ENCODE measurements at places on chromosomes 16 and 17. TPM values are rescaled to one million over a fixed set of nuclear protein-coding genes. Genes with fewer than 3 reads are reported as not detected.

- no peak overlapping the region for H3K4me3 ChIP-seq
- H3K4me1 ChIP-seq, result peaks cover 13% of the 10 kb centered on the region
- DNase-seq, result no peak
- no peaks in the 10 kb centered on the region for H3K36me3 ChIP-seq
Observed at GRCh38 chr17:36824678-36825101, 112.6 kb upstream of the LHX1 start.

DNA sequence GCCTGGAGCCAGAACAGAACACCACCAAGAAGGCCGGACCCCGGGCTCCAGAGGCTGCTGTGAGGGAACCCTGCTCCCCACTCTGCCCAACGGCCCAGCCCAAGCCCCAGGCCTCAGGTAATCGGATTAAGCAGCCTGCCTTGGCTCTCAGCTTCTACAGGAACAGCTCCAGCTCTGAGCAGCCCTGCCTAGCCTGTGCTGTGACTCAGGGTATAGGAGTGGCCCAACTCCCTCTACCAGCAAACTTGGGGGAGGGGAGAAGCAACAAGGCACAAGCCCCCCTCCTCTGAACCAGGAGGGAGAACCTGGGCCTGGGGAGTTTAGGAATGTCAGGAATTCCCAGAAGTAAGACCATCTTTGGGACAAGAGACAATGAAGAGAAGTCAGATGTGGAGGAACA is 849 bp upstream of the SOX15 start:
- peak overlapping the region; percentile 82 for H3K4me3 ChIP-seq
- H3K4me1 ChIP-seq, result no peaks in the 10 kb centered on the region
- peak overlapping the region; percentile 52 for H3K27ac ChIP-seq
- peaks cover 38% of the 10 kb centered on the region for H3K36me3 ChIP-seq
- no peak for DNase-seq
- H3K27me3 ChIP-seq, result peaks cover 6% of the 10 kb centered on the region

DNA sequence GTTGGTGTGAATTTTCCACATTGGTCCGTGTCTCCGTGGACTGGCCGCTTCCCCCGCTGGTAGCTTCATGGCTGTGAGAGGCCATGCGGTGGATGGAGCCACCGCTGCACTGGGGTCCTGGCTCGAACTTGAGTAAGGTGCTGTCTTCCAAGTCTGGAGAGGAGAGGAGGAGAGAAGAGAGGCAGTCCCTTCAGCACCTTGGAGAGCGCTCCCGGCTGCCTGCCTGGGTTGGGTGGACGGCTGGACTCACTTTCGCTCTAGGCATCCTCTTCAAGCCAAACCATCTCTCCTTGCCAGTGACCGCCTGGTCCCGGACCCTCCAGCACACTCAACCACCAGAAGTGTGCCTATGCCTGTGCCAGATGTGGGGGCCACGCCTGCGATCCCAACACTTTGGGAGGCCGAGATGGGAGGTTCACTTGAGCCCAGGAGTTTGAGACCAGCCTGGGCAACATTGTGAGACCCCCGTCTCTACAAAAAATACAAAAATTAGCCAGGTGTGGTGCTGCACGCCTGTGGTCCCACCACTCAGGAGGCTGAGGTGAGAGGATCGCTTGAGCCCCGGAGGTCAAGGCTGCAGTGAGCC is 6.2 kb downstream of the JPH3 start:
- no peak overlapping the region for H3K4me3 ChIP-seq
- H3K4me1 ChIP-seq, result peaks cover 13% of the 10 kb centered on the region
- DNase-seq, result peak; percentile 86
- peaks cover 16% of the 10 kb centered on the region for H3K27me3 ChIP-seq
- no peak overlapping the region for H3K27ac ChIP-seq

DNA sequence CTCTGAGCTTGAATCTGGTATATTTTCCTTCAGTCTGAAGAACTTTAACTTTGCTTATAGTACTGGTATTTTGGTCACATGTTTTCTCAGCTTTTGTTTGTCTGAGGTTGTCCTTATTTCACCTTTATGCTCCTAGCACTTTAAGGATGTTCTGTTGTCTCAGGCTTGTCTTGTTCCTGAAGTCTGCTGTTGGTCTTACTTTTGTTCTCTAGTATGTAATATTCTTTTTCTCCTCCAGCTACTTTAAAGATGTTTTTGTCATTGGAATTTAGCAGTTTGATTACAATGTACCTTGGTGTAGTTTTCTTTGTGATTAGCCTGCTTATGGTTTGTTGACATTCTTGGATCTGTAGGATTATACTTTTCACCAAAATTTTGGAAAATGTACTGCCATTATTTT is 23.6 kb downstream of the RPTOR start:
- H3K27ac ChIP-seq, result no peak overlapping the region
- no peaks in the 10 kb centered on the region for H3K4me1 ChIP-seq
- peaks cover 10% of the 10 kb centered on the region for H3K27me3 ChIP-seq
- no peak for DNase-seq
- H3K36me3 ChIP-seq, result peaks cover 3% of the 10 kb centered on the region

- no peaks in the 10 kb centered on the region for H3K27me3 ChIP-seq
- no peak for DNase-seq
- H3K4me3 ChIP-seq, result no peak overlapping the region
Observed at GRCh38 chr16:65312795-65313194, 190.9 kb upstream of the CDH11 start.

GRCh38 chr17:8386841-8387240 is 3.8 kb upstream of the RPL26 start:
- peaks cover 8% of the 10 kb centered on the region for H3K36me3 ChIP-seq
- peak overlapping the region; percentile 22 for H3K4me3 ChIP-seq
- peaks cover 36% of the 10 kb centered on the region for H3K4me1 ChIP-seq
- DNase-seq, result no peak

GRCh38 chr17:58531661-58532554 is 17.5 kb upstream of the MTMR4 start:
- H3K36me3 ChIP-seq, result peaks cover 4% of the 10 kb centered on the region
- DNase-seq, result peak; percentile 57
- H3K4me3 ChIP-seq, result peak overlapping the region; percentile 56
- no peak overlapping the region for H3K27ac ChIP-seq
- H3K4me1 ChIP-seq, result peaks cover 32% of the 10 kb centered on the region
- peaks cover 19% of the 10 kb centered on the region for H3K27me3 ChIP-seq

GRCh38 chr16:651844-652243 is 2.7 kb downstream of the WDR90 start:
- H3K27me3 ChIP-seq, result peaks cover 10% of the 10 kb centered on the region
- H3K27ac ChIP-seq, result no peak overlapping the region
- no peak overlapping the region for H3K4me3 ChIP-seq
- no peaks in the 10 kb centered on the region for H3K4me1 ChIP-seq
- DNase-seq, result no peak
- H3K36me3 ChIP-seq, result no peaks in the 10 kb centered on the region

DNA sequence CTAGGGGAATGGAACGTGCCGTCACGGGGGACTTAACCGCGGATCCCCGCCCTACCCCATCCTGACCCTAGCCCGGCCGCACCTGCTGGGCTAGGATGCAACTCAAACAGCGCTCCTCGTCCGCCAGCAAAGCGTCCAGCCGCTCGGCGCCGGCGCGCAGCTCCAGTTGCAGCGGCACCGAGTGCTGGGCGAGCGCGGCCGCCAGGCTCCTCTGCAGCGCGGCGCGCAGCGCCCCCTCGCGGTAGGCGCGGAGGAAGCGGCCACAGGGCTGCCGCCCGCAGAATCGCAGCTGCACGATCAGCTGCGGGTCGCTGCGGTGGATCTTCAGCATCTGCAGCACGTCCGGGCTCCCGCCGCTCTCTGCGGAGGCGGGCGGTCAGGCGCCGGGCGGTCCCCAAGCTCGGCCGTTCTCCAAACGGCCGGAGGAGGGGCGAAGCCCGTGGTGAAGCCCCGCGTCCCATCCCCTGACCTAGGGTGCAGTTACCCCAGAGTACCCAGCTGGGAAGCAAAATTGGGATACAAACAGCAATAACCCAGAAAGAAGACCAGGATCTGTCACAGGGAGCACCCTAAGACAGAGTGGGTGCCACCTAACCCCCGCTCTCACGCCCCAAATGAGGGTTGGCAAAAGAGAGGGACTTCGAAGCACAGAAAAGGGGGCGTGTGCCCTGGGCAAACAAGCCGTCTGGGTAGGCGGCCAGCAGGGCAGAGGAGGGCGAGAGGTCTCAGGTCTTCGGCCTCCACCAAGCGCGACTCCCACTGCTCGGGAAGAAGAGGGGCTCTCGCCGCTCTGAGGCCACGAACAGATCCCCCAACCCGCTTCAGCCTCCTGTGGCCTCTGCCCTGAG is 4.2 kb downstream of the TRADD start:
- H3K27me3 ChIP-seq, result peaks cover 49% of the 10 kb centered on the region
- peak; percentile 92 for DNase-seq
- H3K4me1 ChIP-seq, result peaks cover 15% of the 10 kb centered on the region
- no peak overlapping the region for H3K27ac ChIP-seq
- H3K4me3 ChIP-seq, result no peak overlapping the region
- peaks cover 4% of the 10 kb centered on the region for H3K36me3 ChIP-seq

DNA sequence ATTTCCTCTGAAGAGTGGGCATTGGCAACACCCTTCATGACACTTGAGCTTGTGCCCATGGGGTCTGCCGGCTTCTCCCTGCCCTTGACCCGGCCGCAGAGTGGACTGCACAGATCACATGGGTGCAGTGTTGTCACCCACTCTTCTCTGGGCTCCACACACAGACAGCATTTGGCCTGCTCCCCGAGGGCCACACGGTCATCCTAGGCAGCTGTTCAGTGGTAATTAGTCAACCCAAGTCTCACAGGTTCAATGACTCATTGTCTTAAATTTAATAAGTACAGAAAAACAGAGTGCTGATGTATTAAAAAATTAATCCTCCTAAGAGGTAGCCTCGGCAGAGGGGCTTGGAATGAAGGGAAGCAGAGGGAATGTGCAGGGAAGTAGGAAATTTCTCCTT is 204.8 kb downstream of the MSI2 start:
- no peak for DNase-seq
- peaks cover 43% of the 10 kb centered on the region for H3K4me1 ChIP-seq
- no peak overlapping the region for H3K4me3 ChIP-seq
- H3K27ac ChIP-seq, result no peak overlapping the region
- peaks cover 9% of the 10 kb centered on the region for H3K27me3 ChIP-seq

DNA sequence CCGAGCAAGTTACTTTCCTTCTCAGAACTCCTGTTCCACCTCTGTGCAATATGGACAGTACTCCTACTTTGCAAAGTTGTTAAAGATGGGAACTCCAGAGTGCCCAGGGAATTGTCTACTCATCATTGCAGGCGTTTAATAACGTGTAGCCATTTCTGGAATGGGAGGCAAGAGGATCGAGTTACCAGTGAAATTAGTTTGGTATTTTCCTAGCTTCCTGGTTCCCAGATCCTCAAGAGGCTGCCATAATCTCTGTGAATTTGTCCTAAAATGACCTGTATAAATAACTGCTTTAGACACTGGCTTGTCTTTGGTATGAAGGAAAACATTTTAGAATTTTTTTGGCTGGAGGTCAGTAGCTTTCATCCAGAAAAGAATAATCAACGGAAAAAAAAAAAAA is 27.7 kb downstream of the WWOX start:
- H3K4me1 ChIP-seq, result peaks cover 3% of the 10 kb centered on the region
- no peak overlapping the region for H3K4me3 ChIP-seq
- no peak for DNase-seq
- no peaks in the 10 kb centered on the region for H3K36me3 ChIP-seq
- H3K27me3 ChIP-seq, result no peaks in the 10 kb centered on the region

DNA sequence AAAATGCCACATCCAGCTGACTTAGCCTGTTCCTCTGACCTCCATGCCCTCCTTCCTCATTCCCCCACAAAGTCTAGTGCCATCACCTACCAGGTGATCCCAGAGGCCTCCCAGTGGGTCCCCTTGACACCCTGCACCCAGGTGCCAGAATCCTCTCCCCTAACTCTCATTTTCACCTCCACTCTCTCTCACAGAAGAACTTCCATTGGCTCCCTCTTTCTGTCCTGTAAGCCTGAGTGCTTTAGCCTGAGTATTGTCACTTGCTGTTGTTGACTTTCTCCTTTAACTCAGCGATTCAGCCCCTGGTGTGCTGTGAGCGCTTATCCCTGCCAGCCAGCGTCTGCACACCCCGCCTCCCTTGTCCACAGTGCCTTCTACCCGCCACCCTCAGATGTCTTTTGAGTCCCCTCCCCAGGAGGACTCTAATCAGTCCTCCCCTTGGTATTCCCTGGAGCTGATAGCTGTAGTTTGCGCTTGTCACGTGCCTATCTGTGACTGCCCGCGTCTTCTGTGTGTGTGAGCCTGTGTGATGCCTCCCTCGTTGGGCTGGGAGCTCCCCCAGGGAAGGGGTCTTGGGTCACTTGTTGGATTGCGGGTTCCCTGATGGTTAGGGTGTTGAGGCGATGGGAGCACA is 31.9 kb downstream of the ARHGAP23 start:
- DNase-seq, result no peak
- H3K27me3 ChIP-seq, result peaks cover 25% of the 10 kb centered on the region
- no peak overlapping the region for H3K27ac ChIP-seq
- H3K4me3 ChIP-seq, result peak overlapping the region; percentile 28
- H3K4me1 ChIP-seq, result peaks cover 19% of the 10 kb centered on the region

- no peak overlapping the region for H3K4me3 ChIP-seq
- H3K4me1 ChIP-seq, result no peaks in the 10 kb centered on the region
- no peak overlapping the region for H3K27ac ChIP-seq
- DNase-seq, result no peak
- H3K27me3 ChIP-seq, result no peaks in the 10 kb centered on the region
Observed at GRCh38 chr16:17062676-17063075, 408.1 kb downstream of the XYLT1 start.

DNA sequence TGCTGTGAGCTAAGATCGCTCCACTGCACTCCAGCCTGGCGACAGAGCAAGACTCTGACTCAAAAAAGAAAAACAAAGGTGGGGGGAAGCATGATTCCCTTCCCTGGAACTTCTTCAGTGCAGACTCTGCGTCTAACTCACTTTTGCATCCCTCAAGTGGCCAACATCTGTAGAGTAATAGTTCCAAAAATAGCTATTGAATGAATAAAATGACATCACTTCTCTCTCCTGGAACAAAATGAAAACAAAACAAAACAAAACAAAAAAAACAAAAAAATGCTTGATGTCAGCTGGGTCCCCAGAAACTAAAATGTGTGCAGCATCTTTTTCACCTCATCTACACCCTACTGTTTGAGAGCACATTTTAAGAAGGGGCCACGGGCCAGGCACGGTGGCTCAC is 197.7 kb upstream of the NOG start:
- no peaks in the 10 kb centered on the region for H3K27me3 ChIP-seq
- DNase-seq, result no peak
- no peak overlapping the region for H3K27ac ChIP-seq
- H3K36me3 ChIP-seq, result no peaks in the 10 kb centered on the region
- H3K4me3 ChIP-seq, result no peak overlapping the region

- H3K27ac ChIP-seq, result no peak overlapping the region
- no peak for DNase-seq
- no peak overlapping the region for H3K4me3 ChIP-seq
- H3K4me1 ChIP-seq, result no peaks in the 10 kb centered on the region
- H3K36me3 ChIP-seq, result no peaks in the 10 kb centered on the region
- no peaks in the 10 kb centered on the region for H3K27me3 ChIP-seq
Observed at GRCh38 chr17:6394055-6394606, 40.8 kb downstream of the AIPL1 start.

Gene KCNJ18
- not detected for total RNA-seq

Gene ZNF768
- 31.4 TPM for total RNA-seq

Gene SLC13A2
- total RNA-seq, result not detected

Gene KRTAP4-1
- total RNA-seq, result not detected

Gene KRT32
- not detected for total RNA-seq

Gene MARVELD3
- 3.9 TPM for total RNA-seq

Gene PYDC1
- not detected for total RNA-seq

Gene CLEC18A
- total RNA-seq, result 0.28 TPM

All from endothelial cell (in vitro differentiated cells).